Activated T-helper 2 cell treated with anti-CD3 and anti-CD28 coated beads, Interferon-gamma antibody, Interleukin-2, Interleukin-4, amounts not matched to agents 10 μg/mL and 5 μg/mL and 100 μg/mL, durations not matched to agents 14 hours and 24 hours and 36 hours (primary cell): ENCODE measurements at places on chromosomes 4 and X. TPM values are rescaled to one million over a fixed set of nuclear protein-coding genes. Genes with fewer than 3 reads are reported as not detected.

- DNase-seq = no peak
Observed at GRCh38 chrX:140087875-140088274, 122.6 kb upstream of the CXorf66 start.

- no peak for DNase-seq
Observed at GRCh38 chr4:141524116-141524515, 112.3 kb upstream of the IL15 start.

DNA sequence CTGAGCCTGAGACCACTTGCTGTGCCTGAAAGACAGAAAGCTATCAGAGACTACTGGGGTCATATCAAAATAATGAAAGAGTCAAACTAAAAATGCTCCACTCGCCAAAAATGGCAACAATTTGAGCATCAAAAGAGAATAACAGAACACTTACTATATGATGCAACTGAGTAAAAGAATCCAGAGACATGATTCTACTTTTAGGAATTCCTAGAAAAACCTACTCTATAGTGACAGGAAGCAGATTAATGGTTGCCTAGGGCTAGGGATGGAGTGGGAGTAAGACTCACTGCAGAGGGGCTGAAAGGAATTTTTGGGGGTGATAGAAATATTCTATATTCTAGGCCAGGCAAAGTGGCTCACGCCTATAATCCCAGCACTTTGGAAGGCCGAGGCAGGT is 29.4 kb upstream of the SLAIN2 start:
- no peak for DNase-seq

GRCh38 chrX:123481913-123482851 is 250.7 kb downstream of the THOC2 start:
- DNase-seq = no peak

GRCh38 chr4:53816561-53816960 is 225.3 kb upstream of the LNX1 start:
- DNase-seq = no peak

DNA sequence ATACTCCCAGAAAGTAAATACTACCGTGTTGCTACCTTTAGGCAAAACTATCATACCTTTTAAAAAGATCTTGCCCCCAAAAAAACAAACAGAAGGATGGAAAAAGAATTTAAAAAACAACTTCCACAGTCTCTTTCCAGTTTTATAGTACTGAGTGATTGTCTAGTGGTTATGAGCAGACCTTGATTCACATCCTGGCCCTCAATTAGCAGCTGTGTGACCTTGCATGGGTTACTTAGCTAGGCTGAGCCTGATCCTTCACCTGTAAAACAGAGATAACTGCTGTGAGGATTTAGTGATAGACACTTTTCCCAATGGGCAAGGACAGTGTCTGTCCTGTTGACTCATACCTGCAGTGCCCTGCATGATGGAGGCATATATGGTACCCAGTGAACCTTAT is 49.0 kb downstream of the SMAD1 start:
- DNase-seq = no peak

DNA sequence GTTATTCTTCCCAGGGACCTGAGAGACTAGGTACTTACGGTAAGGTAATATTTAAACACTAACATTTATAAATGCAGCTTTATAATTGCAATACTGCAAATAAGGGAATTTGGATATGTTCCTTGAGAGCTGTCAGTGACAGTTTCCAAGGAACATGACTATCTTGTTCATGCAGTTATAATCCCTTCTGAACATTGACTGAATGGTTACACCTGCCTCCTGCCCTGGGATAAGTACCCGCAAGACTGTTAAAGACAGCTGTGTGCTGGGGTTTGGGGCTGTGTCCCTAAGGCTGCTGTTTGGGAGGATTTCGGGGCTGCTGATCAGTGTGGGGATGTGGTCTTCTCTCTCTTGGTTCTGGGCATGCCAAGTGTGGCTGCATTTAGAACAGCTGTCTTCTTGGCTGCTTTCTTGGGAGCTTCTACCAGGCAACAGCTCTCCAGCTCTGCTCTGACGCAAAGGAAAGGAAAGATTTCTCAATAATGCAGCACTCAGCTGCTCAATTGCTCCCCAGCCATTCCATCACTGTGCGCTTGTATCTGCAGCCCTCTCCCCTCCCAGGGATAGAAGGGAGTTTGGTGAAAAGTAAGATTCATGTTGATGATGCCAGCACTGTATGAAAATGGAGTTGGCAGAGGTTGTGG is 298.8 kb upstream of the TAPT1 start:
- no peak for DNase-seq

- no peak for DNase-seq
Observed at GRCh38 chr4:17283832-17284231, 228.1 kb downstream of the QDPR start.

DNA sequence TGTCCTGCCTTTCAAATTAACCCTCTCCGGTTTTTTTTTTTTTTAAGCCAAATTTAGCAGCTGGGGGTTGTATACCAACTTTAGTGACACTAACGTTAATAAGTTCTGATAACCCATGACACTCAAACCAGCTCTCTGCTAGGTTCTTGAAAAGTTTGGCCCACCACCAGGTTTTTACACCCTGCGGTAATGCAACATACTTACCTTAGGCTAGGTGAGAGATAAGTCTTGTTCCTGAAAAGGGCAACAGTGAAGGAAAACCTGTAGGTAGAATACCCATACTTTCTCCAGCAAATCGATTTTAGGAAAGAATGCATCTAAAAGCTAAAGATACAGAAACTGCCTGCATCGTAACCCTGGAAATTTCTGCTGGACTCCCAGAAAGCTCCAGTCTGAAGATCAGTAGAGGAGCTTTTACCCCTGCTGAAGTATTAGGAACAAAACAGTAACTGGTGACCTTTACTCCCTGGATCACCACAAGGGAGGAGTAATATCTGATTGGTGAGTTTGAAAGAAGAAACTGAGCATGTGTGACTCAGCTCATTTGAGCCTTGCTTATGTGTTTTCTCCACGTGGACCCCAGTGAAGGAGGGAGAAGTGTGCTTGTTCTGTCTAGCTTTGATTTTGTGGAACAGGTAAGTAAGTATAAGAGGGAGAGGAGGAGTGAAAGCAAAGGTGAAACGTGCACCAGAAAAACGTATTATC is 34.4 kb upstream of the COX18 start:
- DNase-seq = no peak

DNA sequence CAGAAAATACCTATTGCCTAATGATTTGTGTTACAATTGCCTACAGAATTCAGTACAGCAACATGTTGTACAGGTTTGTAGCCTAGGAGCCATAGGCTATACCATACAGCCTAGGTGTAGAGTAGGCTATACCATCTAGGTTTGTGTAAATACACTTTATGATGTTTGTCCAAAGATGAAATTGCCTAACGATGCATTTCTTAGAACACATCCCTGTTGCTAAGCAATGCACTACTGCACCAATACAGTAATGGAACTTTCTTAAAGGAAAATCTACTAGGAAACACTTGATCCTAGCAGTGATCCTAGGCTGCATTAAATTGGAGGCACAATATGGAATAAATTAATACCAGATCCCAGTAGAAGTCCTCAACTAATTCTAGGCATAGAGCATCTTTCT is 18.3 kb downstream of the NOA1 start:
- DNase-seq = no peak

- no peak for DNase-seq
Observed at GRCh38 chrX:134601240-134601765, 57.0 kb downstream of the PLAC1 start.

- no peak for DNase-seq
Observed at GRCh38 chr4:87353592-87353991, 30.9 kb upstream of the HSD17B13 start.

GRCh38 chrX:38400389-38400910 is 48.0 kb downstream of the OTC start:
- DNase-seq = no peak

- DNase-seq = no peak
Observed at GRCh38 chr4:186286581-186286980, 20.6 kb downstream of the F11 start.

GRCh38 chrX:42748067-42748850 is 29.7 kb downstream of the PPP1R2C start:
- DNase-seq = no peak

DNA sequence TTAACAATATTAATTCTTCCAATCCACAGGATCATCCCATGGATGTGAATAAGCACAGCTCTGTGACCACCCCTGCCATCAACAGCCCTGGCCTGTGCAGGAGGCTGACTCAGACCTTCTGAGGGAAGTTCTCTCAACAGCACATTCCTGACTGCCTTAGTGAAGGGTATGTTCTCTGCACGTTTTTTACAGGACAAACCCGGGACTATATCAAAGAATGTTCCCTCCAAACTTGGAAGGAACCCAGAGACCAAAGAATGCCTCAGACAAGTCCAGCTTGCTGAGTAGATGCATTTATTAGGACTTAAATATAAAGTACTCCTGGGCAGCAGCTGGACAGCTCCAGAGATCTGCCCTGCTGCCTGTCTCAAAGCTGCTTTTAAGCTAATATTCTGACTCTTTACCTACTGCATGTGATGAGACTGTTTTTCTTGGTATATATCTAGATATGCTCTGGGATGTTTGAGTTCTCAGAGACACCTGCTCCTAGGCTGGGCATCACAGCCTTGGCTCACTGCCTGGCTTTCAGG is 1127.8 kb upstream of the PRKX start:
- DNase-seq = no peak

DNA sequence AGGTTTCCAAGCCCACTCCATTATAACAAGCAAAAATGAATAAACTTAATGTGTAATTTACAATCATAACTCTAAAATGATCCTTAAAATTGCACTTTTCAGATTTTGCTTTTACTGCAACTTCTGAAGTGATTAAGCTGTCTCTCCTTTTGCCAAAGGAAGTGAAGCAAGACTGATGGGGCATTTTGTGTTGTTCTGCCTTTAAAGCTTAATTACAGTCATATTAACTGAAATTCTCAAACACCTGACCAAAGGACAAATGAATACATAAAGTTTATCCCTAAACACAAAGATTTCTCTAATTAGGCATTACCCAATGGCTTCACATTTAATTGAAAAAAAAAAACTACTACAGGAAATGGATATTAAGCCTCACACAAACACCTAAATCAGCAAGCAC is 101.8 kb downstream of the ATP11C start:
- DNase-seq = no peak

DNA sequence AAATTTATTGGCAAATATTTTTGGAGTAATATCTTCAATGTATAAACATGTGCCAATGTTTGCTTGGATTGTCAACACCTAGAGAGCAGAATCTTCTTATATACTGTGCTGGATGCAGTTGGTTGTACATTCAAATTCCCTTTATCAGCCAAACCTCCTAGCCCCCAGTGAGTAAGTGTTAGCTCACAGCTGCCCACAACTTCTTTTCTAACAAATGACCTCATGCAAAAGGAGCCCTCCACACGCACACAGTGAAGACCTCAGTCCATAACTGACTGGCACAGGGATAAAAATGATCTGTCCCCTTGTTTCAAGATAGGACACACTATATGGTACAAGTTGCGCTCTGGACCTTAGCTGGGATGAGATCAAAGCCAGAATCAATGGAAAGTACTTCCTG is 458.0 kb upstream of the NWD2 start:
- no peak for DNase-seq

DNA sequence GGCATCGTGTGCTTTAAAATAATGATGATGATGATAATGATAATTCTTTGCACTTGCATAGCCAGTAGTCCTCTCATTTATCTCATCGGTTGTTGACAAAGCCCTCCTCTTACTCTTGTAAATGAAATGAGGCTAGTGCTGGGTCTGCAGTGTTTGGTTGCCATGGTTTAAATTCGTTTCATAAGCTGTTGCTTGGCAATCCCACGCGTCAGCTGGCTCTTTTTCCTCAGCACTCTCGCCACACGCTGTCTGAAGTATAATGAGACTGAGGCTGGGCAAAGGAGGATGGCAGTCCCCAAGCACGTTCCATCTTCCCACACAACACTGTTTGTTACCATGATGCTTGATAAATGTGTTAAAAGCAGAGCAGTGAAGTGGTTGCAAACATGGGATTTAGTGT is 15.5 kb downstream of the PAGE4 start:
- DNase-seq = no peak

DNA sequence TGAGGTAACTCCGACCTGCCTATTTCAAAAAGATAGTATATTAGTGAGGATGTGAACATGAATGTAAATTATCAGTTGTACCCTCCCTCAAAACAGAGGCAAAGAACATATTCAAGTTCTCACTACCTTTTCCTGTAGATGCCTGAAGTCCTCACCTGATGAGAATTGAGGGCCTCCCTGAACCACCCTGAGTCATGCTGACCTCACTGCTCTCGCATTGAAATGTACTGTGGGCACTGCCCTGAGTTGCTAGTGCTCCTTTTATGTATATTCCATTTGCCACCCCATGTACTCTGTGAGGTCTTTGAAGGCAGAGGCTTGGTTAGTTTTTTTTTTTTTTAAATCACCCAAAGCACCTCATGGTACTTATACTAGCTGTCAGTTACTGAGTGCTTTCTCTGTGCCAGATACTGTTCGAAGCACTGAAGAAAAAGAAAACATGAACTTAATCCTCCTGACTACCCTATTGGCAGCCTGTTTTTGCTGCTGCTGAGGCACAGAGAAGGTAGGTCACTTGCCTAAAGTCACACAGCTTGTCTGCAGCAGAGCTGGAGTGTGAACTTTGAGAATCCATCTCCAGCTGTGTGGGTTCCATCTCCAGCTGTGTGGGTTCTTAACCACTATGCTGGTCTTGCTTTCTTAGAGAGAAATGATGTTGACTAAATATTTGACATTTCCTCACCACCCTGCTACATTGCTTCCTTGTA is 253.1 kb upstream of the GPC4 start:
- no peak for DNase-seq

- no peak for DNase-seq
Observed at GRCh38 chrX:27751976-27752375, 55.8 kb upstream of the MAGEB10 start.

DNA sequence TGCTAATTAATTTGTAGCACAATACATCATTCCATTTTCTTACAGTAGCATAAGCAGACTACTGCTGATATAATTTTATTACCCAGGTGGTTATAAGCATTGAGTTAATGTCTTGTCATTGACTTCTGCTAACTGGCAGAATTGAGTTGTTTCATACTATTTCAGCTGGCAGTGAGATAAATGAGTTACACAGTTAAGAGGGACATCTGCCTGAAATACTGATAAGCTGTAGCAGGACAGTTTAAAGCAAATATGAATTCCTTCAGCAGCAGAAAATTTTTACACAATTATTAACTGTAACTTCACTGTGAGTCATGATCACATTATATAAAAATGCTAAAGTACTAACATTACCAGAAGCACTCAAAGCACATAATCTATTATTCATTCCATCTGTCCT is 326.8 kb downstream of the INPP4B start:
- DNase-seq = no peak

DNA sequence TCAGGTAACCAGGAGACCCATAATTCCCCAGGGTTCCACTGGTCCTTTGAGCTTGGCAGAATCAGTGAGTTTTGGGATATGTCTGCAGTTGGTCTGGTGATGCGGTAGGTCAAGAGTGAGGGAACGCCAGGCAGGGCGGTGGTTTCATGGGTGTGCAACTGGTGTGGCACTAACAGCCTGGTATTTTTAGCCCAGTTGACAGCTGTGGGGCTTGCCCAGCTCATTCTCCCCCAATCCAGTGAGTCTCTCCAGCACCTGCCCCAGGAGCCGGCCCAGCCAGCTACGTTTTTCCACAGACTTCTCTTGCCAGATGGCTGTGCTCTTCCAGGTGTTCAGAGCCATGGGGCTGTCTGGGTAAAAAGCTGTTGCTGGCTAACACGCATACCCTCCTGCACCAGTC is 1019.9 kb downstream of the CCSER1 start:
- no peak for DNase-seq

TLR8 gene
- total RNA-seq = not detected in 2 replicates

MBNL3 gene
- total RNA-seq = 15.7 and 16.2 TPM in 2 replicates

CTAG2 gene
- not detected in 2 replicates for total RNA-seq

CCSER1 gene
- total RNA-seq = not detected in 2 replicates

CENPE gene
- 36.0 and 36.5 TPM in 2 replicates for total RNA-seq

L1CAM gene
- 0.83 and 0.98 TPM in 2 replicates for total RNA-seq
